ENCODE measurements at places on chromosomes 13 and 19.

DNA sequence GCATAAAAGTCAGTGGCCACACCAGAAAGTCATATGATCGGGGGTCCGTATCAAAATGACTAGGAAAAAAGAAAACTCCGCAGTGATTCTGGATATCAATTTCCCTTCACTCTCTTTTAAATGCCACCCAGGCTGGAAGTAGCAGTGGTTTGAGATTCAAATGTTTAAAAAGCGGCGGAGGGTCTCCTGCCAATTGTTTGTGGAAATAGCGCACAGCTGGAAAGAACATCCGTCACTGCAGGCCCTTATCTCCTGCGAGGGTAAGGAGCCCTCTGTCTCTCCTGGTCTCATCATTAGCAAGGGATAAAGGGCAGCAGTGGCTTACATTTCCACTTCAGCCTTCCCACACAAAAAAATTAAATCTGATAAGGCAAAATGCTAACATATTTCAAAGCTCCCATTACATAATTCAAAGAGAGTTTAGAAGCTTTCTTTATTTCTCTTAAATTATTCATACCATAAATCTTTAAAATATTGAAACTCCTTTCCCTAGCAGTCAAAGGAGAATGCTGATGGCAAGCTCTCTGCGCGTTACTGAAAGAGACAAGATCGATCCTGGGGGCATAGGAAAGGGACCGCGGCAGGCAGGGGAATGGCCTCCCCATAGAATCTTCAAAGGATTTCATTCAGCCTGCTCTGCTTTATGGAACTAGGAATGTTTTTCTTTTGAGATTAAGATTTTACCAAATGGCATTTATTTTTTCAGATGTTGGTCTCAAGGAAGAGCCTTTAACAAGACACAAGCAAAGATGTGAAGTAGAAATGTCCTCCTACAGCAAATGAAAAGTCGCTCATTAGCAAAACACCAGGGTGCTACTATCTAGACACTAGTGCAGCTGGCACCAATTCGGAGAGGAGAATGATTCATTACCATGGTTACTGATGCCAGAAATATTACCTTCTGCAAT lies 35.0 kb downstream of the AMER2 start:
- DNase-seq: no peak

DNA sequence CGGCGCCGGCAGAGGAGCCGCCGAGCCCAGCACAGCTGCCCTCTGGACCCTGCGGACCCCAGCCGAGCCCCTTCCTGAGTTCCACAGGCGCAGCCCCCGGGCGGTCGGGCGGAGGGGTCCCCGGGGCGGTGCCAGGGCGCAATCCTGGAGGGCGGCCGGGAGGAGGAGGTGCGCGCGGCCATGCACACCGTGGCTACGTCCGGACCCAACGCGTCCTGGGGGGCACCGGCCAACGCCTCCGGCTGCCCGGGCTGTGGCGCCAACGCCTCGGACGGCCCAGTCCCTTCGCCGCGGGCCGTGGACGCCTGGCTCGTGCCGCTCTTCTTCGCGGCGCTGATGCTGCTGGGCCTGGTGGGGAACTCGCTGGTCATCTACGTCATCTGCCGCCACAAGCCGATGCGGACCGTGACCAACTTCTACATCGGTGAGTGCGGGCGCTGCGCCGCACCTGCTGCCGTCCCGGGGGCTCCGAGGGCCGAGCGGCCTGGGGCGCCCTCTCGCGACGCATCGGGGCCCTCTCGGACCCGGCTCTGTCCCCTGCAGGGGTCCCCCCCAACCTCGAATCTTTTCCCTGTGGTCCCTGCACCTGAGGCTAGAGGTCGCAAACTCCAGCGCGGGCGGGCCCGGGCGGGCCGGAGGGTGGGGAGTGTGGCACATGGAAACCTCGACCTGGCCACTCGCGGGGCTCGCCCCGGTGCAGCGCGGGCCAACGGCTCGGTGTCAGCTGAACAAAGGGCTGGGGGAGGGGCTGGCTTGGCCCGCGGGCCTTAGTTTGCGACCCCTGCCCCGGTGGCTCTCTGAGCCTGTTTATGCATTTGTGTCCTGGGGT lies at the start of gene KISS1R:
Gene KISS1R, plus strand, starts transcription at position 11 of the 829 bp plus-strand sequence. Its CDS starts 170 bp downstream, at position 181.
- DNase-seq: no peak

DNA sequence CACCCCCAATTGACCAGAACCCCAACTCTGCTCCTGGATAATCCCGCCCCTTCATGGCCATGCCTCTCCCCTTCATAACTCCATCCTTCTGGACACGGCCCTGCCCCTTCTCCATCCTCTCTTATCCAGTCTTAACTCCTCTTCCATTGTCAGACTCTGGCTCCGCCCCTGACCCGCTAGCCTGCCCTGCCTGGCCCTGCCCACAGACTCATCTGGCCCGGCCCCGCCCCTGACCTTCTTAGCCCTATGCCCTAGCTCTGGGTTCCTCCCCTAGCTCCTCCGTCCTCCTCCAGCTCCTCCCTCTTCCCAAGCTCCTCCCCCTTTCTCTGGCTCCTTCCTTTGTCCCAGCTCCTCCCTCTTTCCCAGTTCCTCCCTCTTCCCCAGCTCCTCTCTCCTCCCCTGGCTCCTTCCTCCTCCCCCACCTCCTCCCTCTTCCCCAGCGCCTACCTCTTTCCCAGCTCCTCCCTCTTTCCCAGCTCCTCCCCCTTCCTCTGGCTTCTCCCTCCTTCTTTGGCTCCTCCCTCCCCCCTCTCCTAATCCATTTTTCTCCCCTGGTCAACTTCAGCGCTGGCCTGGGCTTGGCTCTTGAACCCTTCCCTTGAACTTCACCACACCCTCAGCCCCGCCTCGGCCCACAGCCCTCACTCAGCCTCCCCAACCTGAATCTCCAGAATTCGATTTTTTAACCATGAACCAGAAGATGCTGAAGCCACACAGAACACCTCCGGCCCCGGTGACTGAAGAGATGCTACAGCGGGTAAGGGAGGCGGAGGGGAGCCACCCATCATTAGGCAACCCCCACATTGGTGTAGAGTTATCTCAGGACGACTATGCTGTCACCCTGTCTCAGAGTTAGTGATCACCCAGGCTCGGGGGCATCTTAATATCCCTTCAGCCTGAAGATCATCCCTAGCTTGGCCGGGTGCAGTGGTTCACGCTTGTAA lies 9.2 kb upstream of the ZNF358 start:
- DNase-seq: peak; percentile 62

DNA sequence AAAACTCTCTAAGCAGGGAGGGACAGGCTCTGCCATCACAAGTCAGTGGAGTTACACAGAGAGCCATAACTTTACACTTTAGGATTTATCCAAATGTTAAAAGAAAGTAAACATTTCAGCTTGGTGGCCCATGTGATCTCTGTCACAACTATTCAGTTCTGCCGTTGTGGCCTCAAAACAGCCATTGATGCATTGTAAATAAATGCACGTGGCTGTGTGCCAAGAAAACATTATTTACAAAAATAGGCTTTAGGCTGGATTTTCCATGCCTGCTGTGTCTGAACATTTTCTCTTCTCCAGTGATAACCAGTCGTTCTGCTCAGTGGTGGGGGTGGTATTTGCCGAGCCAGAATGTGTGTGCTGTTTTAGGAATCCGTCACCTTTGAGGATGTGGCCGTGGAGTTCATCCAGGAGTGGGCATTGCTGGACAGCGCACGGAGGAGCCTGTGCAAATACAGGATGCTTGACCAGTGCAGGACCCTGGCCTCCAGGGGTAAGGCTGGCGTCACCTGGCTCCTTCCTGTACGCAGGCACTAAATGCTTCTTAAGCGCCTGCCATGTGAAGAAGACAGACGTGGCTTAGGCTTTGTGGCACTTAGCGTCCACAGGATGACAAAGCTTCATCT lies 4.9 kb downstream of the ZNF333 start:
- no peak for DNase-seq

- DNase-seq: no peak
Measured at GRCh38 chr19:4448147-4448985, 9.2 kb downstream of the UBXN6 start.

- DNase-seq: no peak
Measured at GRCh38 chr13:113639616-113640262, 18.3 kb downstream of the ATP4B start.

GRCh38 chr19:10473192-10473591 lies 30.0 kb downstream of the KEAP1 start:
- DNase-seq: no peak

DNA sequence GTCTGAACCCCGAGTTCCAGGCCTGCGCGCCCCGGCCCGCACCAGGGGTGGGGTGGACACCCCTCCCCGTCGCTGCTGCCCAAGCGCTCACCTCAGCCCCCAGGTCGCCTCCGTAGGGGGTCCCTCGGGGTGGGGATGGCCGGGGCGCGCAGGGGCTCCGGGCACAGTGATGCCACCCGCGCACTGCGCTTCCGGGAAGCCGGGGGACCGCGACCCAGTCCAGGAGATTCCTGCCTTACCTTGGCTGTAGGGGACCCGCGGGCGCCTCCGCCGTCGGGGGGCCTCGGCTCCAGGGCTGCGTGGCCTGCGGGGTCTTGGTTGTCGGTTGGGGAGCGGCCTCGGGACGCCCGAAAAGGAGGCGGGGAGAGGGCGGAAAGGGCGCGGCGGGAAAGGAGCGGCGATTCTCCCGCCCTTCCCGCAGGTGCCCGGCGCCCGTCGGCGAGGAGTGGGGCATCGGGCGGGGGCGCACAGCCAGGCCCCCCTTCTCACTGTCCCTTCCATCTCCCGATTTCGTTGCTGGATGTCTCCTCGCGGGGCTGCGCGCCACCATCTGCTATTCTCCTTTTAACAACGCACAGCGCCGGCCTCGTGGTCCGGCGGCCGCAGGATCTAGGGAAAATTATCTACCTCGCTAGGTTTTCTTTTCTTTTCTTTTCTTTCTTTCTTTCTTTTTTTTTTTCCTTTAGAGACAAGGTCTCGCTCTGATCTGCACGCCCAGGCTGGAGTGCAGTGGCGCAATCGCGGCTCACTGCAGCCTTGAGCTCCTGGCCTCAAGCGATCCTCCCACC lies at the start of gene KEAP1:
Gene KEAP1, minus strand, starts transcription at position 355 of the 788 bp plus-strand sequence. CDS start 3,323 bp downstream, outside the sequence.
- DNase-seq: no peak

- no peak for DNase-seq
Measured at GRCh38 chr13:38358684-38359083, 9.0 kb downstream of the UFM1 start.

DNA sequence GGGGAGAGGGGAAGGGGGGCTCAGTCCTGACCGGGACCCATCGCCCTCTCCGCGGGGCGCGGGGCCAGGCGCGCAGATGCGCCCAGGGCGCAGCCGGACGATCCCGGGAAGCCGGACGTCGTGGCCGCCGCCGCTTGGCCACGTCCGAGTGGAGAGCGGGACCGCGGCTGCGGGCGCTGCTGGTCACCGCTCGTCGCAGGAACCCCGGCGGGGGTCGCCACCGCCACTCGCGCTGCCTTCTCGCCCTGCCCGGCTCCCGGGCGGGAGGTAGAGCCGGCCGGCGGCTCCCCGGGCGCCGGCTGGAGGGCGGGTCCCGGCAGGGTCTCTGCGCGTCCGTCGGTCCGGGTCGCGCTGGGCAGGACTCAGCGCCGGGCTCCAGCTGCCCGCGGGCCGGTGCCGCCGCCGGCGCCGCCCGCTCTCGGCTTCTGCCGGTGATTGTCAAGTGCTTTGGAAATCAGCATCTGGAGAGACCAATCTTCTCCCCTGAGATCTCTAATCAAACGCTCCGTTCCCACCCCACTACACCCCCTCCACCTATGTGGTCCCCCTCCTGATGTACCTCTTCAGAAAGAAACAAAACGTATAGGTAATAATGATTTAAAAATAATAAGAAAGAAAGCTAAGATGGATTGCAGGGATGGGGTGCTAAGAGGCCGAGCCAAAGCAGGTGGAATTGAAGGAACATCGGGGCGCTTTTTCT lies 464.4 kb downstream of the ITGBL1 start:
- no peak for DNase-seq

DNA sequence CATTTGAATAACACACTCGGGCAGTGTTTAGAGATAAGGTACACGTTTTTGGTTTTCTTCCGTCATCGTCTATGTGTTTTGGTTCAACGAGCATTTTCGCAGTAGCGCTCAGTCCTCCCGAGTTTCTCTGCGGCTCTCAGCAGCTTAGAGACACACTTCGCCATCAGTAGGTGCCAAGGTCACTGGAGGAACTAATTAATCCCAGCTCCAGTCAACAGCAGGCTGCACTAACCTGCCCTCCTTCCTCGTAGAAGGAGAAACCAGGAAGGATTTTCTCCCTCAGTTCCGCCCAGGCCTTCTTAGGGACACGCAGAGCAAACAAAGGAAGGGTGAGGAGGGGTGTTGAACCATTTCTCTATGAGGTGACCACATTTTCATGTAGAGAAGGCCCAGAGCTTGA lies 12.6 kb downstream of the MBNL2 start:
- DNase-seq: no peak

GRCh38 chr13:74273581-74273980 lies 139.4 kb upstream of the KLF12 start:
- no peak for DNase-seq

Data from thoracic aorta (tissue), 2 donors.